ENCODE measurements at places on chromosomes 16 and 17.

DNA sequence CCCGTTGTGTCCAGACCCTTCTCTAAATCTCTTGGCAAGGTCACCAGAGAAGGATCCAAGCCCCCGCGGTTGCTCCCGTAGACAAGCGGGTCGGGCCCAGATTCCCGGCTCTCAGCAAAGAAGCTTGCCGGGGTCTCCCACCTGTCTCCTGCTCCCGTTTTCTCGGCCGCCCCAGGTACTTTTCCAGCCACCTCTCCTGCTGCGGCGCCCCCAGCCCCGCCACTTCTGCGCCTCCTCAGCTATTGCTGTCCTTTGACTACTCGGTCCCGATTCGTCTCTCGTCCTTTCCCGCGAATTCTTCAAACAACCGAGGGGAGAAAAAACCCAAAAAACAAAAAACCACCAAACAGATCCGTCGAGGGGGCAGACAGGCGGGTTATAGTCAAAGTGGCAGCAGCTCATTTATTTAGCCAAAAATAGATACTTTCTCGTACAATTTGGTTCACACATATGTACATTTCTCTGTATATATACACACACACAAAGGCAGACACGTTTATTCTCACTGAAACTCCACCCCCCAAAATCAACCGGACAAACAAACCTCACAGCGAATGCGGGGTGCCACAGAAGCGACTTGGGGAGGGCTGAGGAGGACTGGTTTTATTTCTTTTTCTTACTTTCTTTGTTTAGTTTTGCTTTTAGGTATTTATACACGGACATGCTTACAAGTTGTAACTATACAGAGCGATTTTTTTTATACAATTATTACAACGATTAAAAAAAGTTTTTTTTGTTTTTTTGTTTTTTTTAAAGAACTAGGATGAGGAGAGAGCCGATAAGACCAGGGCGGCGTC, 3.5 kb downstream of the IRX3 start:
- no peak for DNase-seq

- DNase-seq: peak; percentile 8
Measured at GRCh38 chr17:68581863-68582645, 19.1 kb downstream of the FAM20A start.

DNA sequence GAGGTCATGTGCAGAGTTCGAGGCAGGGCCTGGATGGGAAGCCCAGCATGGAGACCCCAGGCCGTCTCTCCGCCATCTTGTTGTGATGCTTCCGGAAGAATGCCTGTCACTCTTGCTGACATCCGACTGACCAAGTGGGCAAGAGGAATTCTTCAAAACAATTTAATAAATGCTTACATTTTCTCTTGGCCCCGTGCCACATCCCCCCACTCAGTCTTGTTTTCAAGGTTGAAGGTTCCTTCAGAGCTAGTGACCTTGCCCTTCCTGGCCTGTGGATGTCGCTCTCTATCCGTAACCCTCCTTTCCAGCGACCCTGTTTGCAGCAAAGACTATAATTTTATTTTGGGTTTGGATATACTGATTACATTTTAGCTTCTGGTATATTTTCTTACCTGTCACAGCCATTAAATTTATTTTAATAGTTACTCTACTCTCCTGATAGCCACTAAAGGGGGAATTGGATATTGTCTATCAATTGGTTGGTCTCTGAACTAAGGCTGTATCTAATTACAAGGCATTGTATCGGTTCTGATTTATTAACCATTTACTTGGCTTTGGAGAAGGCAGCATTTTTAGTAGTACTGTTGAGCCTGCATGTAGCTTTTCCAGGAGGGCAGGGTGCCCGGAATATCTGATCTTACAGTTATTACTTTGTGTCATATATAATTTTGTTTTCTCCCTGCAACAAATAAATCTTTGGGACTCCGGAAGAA, 264.5 kb downstream of the WWOX start:
- DNase-seq: no peak

DNA sequence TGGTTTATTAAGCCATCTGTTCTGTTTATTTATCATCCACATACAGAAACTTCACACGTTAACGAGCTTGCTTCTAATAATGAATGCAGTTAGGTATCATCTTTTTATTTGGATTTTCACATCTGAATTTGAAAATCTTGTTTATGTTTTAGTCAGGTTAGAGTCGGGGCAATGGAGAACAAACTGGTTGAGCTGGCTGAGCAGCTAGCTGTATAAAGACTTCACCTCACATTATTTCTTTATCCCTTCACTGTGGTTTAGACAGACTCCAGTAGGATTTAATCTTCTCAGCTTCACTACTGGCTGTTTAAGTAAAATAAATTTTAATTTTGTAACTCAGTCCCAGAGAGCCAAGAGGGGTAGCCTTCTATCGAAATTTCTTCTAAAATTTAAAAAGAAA, 415.9 kb downstream of the RBFOX1 start:
- no peak for DNase-seq

GRCh38 chr17:27466376-27466742, 10.1 kb downstream of the KSR1 start:
- no peak for DNase-seq

GRCh38 chr16:5433587-5433986, 336.0 kb upstream of the EEF2KMT start:
- DNase-seq: no peak

GRCh38 chr17:43616852-43617251, 44.9 kb downstream of the MEOX1 start:
- no peak for DNase-seq

GRCh38 chr16:3474136-3474779, 21.0 kb downstream of the C16orf90 start:
- DNase-seq: no peak

GRCh38 chr16:86107215-86107825, 208.4 kb downstream of the IRF8 start:
- no peak for DNase-seq
